ENCODE measurements at places on chromosomes 7 and 10.

DNA sequence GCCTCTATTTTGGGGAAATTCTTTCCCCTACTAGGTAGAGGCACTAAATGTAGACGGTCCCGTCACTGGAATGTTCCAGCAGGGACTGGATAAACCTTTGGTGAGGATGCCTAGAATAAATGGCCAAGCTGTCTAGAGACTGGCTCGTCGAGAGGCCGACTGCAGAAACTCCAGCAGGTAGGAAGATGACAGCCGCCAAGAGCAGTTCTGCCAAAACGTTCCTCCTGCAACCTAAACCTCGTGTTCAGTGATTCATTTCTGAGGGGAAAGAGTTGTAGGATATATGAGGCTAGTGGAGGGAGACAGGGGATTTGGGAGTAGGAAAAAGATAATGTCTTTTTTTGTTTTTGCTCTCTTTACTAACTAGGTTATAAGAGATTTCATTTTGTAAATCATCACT lies 184.7 kb upstream of the GDF10 start:
- DNase-seq = no peak

- DNase-seq = no peak
These were observed 137.3 kb downstream of the SEMA3C start for GRCh38 chr7:80781561-80781979.

GRCh38 chr10:104317269-104317710 lies 21.0 kb downstream of the ITPRIP start:
- no peak for DNase-seq

DNA sequence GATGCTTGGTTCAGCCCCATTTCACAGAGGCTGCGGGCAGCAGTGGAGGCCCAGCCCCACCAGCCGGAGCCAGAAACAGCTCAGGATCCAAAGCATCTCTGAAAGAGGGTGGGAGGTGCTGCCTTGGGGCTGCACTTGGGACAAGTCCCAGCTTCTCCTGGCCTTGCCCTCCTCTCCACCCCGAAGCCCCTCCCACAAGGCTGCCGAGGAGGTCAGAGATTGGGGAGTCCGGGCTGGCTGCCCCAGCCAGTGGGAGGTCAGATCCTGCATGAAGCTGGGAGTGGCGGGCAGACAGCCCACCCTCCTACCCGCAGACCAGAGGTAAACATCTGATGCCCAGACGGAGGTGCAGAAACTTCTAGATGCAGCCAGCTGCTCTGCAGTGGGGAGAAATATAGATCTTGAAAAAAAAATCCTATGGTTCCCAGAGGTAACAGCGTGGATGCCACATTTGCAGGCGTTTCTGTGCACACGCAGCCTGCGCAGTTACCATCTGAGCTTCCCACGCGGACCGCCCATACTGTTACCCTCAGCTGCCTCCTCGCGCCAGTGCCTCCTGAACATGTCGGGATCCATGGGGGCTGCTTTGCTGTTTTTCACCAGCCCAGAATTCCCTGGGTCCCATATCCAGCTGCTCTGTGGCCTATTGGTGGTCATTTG lies 36.9 kb upstream of the GNA12 start:
- no peak for DNase-seq

DNA sequence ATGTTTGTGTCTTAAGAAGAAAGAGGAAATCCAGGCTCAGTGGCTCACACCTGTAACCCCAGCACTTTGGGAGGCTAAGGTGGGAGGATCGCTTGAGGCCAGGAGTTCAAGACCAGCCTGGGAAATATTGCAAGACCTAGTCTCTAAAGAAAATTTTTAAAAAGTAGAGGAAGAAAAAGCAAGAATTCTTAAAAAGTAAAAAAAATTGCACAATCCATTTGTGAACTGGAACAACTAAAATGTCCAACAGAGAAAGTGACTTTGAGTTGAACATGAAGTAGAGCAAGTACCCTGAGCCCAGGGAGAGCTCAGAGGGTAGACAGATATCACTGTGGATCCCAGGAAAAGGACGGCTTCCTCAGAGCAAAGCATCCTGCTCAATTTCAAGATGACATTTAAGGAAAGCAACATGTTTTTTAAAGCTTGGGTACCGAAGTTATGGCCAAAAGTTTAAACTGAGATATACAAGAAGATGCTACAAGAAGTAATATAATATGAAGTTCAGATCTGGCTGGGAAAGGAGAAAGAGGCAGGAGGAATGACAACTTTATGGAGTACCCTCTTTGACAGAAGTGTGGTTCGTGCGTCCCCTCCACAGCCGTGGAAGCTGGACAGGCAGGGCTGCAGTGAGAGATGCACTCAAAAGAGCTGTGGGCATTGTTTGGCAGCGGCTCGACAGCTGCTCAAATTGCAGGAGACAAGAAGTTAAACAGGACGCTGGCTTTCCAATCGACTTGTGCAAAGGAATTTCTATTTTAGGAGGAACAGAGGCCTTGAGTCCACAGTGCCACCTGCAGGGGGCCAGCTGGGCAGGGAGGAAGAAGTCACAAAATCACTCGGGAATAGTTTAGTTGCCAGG lies 201.3 kb downstream of the JCAD start:
- no peak for DNase-seq

DNA sequence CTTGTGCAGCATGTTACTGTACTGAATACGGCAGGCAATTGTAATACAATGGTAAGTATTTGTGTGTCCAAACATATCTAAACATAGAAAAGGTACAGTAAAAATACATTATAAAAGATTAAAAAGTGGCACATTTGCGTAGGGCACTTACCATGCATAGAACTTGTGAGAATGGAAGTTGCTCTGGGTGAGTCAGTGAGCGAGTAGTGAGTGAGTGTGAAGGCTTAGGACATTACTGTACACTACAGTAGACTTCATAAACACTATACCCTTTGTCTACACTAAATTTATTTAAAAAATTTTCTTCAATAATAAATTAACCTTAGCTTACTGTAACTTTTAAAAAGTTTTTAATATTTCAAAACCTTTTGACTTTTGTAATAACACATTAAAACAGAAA lies 37.5 kb downstream of the BPGM start:
- no peak for DNase-seq

DNA sequence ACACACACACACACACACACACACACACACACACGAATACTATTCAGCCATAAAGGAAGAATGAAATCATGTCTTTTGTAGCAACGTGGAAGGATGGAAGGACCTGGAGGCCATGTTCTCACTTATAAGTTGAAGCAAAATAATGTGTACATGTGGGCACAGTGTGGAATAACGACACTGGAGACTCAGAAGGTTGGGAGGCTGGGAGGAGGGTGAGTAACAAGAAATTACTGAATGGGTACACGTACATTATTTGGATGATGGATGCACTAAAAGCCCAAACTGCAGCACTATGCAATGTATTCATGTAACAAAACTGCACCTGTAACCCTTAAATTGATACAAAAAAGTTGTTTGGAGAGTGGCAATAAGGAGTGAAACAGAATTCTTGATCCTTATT lies 32.1 kb downstream of the KMT2C start:
- no peak for DNase-seq

DNA sequence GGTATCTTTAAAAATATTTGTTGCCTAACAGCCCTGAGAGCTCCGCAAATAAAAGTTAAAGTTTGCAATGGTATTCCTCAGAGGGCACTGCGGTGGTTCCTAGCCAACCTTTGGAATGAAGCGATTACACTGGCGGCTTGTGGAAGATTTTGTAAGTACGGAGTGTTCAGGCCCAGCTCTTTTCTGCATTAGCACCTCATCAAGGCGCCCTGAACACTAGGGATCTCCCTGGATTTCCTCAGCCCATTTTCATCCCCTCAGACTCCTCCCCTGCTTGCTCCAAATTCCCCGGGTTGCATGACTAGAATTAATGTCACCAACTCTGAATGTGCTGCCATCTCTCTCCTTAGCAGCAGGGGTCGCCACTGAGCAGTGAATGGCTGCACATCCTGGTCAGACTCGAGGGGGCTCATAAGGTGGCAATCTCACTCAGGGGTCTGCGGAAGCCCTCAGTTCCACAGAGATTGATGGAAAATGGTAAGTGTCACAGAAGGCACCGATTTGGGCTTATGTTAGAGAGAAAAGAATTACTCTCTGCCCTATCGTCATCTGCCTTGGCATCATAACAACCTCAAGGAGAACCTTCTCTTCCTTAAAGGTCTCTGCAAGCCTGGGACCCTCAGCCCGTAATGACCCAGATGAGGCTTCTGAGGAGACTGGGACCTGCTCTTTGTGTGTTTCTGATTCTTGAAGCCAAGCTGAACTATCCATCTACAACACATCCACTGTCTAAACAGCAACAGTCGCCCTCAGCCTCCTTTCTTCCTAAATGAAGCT lies 262.8 kb upstream of the AOAH start:
- DNase-seq = no peak

DNA sequence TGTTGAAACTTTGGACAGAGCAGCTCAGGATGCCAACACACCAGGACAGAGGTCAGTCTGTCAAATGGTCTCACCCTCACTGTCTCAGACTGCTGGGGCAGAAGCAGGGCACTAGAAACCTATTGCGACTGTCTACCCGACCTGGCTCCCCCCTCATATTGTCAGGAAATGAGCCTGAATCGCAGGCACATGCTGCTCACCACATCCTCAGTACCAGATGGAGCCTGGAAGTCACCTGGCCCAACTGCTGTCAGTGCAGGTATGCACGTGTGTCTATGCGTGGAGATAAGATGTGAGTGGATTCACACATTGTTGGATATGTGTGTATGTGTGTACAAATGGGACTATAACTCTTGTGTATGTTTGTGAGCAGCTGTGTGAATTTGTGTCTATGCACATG lies 3.2 kb upstream of the CDHR1 start:
- DNase-seq = no peak

DNA sequence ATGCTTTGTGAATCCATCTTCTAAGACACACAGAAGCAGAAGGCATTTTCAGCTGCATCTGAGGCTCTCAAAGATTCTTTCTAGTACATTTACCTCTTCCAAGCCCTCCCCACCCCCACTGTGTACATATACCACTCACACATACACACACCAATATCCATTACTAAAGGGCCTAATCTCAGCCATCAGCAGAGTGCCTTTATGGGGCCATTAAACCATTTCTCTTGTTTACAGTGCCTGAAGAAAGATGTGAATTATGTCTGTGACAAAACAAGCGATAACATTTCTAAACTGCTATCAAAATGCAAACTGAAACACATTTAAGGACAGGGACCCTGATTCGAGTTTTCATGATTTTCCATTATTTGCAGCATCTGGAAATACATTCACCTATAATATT lies 40.0 kb downstream of the ETV1 start:
- DNase-seq = no peak

DNA sequence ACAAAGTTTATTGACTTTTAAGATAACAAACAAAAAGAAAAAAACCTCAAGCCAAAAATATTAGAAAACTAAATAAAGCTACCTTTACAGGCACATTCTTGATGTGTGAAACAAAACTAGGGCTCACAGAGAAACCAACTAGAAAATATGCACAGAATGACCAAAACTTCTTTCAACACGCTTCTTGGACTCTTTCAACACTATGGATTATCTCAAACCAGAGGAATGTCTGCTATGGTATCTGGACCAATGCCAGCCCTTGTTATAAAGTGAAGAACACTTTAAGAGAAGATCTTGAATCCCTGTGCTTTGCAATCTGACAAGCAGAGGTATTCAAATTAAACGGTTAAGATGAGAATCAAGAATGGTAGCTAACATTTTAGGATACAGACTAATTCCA lies 76.6 kb downstream of the DNAJC1 start:
- DNase-seq = no peak

DNA sequence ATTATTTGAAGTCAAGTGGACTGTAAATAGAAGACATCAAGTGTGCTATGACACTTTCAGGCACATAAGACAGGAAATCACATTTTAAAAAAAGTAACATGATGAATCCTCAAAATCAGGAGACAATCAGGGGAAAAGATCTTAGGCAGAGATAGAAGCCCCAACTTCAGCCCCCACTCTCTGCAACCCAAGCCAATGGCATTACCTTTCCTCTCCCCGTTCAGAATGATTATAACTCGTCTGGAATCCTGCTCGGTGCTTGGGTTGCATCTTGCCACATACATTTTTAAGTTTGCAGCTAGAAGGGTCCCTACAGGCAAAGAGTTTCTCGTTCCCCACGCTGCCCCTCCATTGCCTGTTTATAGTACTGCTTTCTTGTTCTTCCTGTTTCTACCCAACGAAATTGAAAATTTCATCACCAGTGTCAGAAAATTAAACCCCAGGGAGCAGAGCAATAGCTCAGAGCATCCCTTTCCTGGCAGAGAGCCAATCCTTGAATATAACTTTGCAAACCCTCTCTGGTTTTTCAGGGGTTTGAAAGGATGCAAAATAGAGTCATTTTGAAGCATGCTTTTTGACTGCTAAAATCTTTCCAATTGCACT lies 260.5 kb upstream of the AOAH start:
- peak; percentile 37 for DNase-seq

- DNase-seq = no peak
These were observed 307.3 kb downstream of the THSD7A start for GRCh38 chr7:11524476-11525397.

DNA sequence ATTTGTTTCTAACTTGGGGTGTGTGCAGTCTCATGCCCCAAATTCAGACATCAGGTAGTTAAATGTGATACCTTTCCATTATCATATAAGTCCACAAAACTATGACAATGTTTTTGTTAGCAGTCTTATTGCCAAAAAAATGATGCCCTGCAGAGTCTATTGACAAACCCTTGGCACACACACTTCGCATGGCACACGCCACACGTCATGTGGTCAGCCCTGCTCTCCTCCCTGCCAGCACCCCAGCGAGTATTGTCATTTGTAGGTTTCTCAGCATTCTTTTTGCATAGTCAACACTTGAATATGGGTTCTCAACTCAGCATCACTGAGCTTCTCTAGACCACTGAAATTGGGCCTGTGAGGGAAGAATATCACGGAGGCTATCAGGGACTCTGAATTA lies 356.0 kb downstream of the INHBA start:
- DNase-seq = no peak

All from GF-D8 (cell line).